ELR (cell line): ENCODE measurements at places on chromosomes 1 and 21.

- no peak for DNase-seq
Measured at GRCh38 chr1:201320168-201320788, 37.0 kb downstream of the PKP1 start.

GRCh38 chr1:117661027-117661426 lies 55.2 kb downstream of the TENT5C start:
- no peak for DNase-seq

DNA sequence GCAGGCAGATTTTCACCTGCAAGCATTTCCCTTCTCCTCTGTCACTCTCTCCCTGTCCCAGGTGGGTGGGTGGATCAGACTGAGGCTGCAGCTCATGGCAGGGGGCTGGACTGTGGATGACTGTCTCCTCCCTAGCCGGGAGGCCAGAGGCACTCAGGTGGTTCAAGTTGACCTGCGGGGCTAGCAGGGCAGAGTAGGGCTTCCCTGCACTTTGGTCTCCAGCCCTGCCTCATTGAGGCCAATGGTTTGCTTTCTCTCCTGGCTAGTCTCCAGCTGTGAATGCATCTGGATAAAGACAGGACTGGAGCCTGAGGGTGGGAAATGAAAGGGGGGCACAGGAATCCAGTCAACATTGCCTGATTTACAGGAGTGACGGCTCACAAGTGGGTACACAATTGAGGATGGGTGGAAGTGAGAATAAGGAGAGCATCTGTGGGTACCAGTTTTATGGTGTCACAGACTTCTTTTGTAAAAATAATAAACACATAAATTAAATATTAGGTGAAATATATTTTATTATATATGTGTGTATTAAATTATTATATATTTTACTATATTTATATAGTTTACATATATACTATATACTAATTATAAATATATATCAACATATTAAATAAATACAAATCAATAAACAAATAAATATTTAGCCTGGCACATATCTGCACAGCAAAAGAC lies 25.6 kb downstream of the RUNX1 start:
- no peak for DNase-seq

DNA sequence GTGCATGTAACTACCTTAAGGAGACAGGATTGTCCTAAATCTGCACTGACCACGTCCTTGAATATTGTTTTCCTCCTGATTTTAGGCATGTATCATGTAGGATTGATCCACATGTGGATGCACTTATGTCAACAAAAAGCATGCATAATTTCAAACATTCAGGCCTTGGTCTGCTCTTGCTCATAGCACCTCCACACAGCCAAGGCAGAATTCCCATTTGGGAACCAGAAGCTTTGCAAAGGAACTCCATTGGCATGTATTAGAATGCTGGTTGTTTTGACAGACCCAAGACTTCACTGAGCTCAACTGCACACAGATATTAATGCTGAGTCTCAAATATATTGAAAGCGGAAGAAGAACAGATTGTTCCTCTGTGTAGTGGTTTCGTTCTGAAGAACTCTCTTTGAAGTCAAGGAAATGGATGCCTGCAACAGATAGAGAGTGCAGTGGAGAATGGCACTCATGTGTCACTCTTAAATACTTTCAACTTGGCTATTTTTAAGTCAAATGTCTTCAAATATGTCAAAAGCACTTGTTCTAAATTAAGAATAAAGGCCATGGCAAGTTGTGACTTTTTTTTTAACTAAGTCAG lies 387.6 kb downstream of the LTN1 start:
- no peak for DNase-seq

- no peak for DNase-seq
Measured at GRCh38 chr21:44815852-44816628, 1.8 kb downstream of the SUMO3 start.

- DNase-seq, result no peak
Measured at GRCh38 chr1:111252786-111253185, 25.3 kb downstream of the CHI3L2 start.

DNA sequence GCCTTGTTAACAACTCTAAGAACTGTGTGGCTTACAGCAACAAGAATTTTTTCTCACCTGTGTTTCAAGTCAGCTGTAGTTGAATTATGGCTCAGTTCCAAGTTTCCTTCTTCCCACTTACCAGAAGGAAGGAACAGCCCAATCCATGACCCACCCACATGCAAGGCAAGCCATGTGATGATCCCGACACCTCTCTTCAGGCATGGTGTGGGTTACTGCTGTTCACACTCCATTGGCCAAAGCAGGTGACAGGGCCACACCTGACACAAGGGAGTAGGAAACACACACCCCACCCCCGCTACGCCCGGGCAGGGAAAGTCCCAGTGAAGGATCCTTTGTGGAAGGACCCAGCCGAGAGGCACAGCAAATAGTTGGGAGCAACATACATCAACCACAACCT lies 36.3 kb downstream of the KCNJ15 start:
- no peak for DNase-seq

GRCh38 chr1:53552146-53552861 lies 93.1 kb downstream of the DMRTB1 start:
- no peak for DNase-seq

DNA sequence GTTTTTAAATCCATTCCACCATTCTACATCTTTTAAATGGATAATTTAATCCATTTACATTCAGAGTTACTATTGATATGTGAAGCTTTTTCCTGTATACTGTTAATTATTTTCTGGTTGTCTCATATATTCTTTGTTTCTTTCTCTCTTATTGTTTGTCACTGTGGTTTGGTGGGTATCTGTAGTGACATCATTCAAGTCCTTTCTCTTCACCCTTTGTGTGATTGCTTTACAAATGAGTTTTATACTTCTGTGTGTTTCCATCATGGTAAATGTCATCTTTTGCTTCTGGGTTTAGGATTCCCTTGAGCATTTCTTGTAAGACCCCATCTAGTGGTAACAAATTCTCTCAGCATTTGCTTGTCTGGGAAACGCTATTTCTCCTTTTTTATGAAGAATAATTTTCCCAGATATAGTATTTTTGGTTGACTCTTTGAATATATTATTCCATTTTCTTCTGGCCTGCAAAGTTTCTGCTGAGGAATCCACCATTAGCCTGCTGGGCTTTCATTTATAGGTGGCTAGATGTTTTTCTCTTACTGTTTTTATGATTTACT lies 10.2 kb downstream of the LY9 start:
- DNase-seq, result peak; percentile 8

DNA sequence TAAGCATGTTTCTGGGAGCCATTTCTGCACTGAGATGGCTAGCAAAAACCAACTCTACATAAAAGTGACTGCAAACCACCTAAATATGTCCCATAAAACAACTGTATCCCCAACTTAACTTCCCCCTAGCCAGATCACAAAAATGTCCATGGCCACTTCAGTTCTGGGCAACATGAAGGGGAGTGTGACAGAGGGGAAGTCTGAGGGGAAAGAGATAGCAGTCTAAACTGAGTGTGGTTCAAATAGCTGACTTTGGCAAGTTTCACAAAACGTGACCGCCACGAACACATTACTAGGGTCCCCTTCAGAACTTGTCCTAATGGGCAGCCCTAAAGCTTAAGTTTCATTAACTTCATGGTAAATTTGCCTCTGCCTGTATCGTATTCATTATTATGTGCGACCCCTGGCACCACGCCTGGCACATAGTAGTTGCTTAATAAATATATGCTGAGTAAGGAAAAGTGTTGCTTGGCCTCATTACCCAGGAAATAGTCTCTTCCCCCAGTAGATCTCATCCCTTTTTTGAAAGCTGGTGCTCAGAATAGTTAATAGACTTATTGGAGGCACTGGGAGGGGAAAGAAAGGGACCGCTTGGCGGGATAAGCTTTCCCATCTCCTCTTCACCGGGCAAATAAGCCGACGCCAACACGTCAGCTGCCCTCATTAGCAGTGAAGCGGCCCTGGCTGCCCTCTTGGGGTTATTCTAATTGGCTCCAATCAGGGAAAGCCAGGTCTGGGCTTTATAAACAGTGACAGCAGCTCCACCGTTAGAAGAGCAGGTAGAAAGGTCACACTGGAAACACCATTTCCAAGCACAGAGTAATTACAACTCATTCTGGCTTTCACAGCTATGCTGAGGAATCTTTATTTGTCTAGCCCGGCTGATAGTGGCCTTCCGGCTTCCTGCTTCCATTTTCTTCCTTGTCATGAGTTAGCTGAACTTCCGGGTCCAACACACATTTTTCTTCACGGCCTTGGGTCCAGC lies 122.1 kb downstream of the LRIG2 start:
- DNase-seq, result no peak

GRCh38 chr1:86233403-86233802 lies 76.8 kb upstream of the COL24A1 start:
- DNase-seq, result no peak

DNA sequence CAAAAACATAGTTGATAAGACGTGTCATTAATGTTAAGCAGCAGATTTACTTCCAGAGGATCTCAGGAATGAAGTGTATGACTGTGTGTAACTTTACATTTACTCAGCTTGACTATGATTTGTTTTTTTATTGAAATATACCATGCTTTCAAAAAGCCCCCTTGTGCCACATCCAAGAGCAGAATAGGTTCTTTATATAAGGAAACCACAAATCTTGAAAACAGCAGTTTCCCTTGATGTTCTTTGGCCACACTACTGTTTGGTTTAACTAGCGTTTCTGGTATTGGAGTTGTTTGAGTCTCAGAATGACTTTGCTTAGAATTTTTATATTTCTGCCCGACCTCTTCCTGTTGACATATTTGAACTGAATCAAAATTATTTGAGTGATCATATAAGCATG lies 25.0 kb downstream of the LRRC8C start:
- peak; percentile 17 for DNase-seq

DNA sequence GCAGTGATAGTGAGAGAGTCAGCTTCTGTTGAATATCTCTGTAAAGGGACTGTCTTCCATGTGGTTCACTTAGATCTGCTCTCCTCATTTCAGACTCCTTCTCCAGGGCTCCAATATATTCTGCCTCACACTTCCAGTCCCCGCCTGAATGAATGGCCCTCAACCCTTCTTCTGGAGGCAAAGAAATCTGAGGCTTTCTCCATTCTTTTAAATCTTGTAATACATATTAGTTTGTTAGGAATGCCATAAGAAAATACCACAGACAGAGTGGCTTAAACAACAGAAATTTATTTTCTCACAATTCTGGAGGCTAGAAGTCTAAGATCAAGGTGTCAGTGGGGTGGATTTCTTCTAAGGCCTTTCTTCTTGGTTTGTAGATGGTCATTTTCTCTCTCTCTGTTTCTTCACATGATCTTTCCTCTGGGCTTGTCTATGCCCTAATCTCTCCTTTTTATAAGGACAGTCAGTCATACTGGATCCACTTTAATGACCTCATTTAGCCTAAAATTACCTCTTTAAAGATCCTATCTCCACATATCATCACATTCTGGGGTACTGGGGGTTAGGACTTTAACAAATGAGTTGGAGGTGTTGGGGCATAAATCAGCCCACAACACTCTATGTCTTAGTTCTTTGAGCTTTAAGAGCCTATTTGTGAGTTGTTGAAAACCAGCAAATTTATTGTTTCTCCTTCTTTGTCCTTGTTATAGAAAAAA lies 128.5 kb upstream of the KCNK2 start:
- DNase-seq, result no peak

GRCh38 chr1:234489698-234490077 lies 10.7 kb upstream of the TARBP1 start:
- DNase-seq, result no peak

DNA sequence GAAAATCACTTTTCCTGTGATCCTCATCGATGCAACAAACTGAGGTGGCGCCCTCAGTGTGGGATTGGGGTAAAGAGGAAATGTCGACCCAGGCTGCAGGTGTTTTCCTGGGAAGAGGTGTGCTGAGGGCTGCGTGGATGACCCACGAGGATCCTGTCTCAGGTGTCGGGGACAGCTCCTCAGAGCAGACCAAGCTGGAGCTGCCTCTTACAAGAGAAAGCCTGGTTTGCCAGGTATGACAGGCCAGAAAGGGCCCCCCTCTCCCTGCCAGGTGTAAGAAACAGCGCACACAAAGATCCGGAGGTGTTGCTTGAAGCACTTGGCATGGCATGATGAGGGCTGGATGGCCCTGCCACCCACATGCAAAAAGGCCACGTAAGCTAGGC lies 12.6 kb downstream of the FHAD1 start:
- no peak for DNase-seq

DNA sequence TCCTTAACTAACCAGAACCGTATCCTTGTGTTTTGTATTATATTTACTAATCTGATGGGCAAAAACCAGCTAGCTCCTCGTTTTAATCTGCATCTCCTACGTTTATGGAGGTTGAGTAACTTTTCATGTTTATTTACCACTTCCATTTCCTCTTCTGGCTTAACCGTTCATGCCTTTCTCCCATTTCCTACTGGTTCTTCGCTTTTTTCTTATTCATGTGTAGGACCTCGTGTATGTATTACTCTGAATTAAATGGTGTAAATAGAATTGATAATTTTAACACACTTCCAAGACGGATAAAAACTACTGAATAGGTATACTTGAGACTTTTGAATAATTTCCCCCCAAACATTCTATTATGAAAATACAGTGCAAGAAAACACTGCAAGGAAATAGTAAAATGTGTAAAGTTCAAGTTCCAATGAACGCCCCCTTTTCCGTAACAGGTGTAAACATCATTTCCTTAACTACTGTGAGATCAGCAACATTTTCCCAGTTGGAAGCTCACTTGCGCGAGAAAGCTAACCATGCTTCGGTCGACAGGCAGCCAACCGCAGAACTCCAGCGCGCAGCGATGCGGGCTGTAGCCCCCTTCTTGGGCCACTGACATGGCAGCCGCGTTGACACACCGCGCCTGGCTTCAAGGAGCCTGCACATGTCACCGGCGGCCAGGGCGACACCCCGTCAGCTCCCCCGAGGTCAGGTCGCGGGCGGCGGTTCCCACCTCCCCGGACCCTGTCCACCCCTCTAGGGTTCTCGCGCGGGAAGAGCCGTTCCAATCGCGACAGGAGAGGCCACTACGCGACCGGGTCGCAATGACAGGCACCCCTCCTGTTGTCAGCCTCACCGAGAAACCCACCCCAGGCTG lies 816 bp downstream of the EDEM3 start:
- peak; percentile 53 for DNase-seq

- DNase-seq, result no peak
Measured at GRCh38 chr1:193519922-193520321, 333.5 kb upstream of the B3GALT2 start.

- no peak for DNase-seq
Measured at GRCh38 chr1:226962421-226963391, 22.6 kb downstream of the COQ8A start.

DNA sequence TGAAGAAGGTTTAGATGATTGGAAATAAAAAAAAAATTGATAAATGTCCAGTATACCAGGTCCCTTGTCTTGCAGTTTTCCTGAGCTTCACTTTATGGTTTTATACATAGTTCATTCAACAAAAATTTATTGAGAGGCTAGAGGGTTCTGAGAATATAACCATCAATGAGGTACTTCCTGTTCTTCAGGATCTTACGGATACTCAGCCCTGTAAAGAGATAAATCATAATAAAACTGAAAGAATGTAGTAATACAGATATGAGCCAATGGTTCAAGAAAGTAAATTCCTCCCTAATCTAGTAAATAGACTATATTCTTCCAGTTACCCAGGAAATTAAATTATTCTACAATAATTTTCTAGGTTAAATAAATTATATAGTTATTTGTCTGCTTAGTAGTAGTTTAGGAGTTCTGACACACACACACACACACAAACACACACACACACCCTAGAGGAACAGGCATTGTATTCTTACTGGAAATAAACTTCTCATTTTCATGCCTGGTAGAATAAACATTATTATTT lies 70.4 kb upstream of the HMCN1 start:
- DNase-seq, result no peak
